ENCODE measurements at places on chromosomes 4 and X.

GRCh38 chr4:184514121-184514988 lies 40.0 kb upstream of the IRF2 start:
- peak; percentile 40 for DNase-seq

GRCh38 chrX:148448686-148449085 lies 51.7 kb upstream of the AFF2 start:
- no peak for DNase-seq

DNA sequence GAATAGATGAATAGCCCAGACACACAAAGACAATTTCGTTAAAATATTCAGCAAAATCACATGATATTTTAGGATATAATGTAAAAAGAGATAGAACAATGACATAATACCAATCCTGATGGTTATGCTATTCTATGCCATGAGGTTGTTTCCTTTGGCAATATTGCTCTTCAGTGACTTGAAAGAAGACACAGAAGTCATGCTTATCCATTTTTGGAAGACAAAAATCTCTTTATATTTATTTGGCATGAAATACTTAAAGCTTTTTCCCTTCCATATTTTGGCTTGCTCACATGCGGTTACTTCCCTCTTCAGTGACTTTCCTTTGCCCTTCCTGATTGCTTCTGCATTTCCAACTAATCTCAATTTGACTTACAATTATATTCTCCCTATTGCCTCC lies 314.8 kb downstream of the IQCM start:
- no peak for DNase-seq

GRCh38 chr4:11470438-11471045 lies 41.8 kb upstream of the HS3ST1 start:
- no peak for DNase-seq

DNA sequence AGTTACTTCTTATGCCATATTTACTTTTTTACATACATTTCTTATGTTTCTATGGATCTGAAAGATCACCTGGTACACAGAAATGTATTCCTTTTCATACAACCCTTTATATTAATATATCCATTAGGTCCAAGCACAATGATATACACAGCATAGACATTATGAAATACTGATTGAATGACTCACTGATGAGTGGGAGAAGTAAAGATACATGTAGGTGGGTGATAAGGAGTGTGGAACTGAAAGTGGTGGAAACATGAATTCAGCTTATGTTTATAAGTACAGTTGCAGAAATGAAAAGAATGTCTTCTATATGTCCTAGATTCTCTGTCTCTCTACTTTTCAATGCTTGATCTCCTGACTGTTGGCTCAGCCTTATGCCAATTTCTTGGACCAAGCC lies 87.9 kb downstream of the YIPF7 start:
- no peak for DNase-seq

DNA sequence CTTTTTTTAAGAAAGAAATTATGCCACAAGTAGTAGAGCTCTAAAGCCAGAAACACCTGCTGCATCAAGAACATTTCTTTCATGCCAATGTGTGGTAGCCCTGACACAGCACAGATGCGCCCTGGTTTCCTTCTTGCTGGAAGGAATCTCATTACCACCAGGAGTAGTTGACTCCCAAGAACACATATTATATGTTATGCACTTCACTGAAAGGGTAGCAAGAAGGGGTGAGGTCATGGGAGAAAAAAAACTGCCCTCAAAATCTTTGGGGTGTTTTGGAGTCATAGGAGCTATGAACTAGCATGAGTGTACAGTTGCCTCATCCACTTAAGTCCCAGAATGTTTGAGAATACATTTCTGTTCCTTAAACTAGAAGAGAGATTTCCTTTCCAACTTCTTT lies 185.8 kb upstream of the C1QTNF7 start:
- no peak for DNase-seq

GRCh38 chr4:143564472-143564871 lies 51.0 kb downstream of the SMARCA5 start:
- DNase-seq, result no peak

DNA sequence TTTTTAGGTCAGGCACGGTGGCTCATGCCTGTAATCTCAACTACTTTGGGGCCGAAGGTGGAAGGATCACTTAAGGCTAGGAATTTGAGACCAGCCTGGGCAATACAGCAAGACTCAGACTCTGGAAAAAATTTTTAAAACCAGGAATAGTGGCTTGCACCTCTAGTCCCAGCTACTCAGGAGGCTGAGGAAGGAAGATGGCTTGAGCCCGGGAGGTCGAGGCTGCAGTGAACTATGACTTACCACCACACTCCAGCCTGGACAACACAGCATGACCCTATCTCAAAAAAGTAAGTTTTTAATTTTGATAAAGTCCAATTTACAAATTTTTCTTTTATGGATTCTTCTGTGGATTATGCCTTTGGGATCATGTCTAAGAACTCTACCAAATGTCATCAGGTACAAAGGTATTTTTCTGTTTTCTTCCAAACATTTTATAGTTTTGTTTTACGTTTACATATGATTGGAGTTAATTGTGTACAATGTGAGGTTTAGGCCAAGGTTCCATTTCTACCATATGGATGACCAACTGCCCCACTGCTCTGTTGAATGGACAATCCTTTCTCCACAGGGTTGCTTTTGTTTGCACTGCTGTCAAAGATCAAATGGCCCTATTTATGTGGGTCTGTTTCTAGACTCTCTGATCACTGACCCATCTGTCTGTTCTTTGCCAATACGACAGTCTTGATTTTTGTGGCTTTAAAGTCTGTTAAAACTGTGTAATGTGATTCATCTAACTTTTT lies 48.2 kb downstream of the CPLX1 start:
- DNase-seq, result no peak

GRCh38 chr4:140343303-140343702 lies 30.1 kb upstream of the SCOC start:
- DNase-seq, result peak; percentile 78

GRCh38 chrX:113384628-113385027 lies 544.0 kb upstream of the AMOT start:
- DNase-seq, result no peak

GRCh38 chr4:81314196-81314896 lies 99.3 kb upstream of the PRKG2 start:
- DNase-seq, result no peak

DNA sequence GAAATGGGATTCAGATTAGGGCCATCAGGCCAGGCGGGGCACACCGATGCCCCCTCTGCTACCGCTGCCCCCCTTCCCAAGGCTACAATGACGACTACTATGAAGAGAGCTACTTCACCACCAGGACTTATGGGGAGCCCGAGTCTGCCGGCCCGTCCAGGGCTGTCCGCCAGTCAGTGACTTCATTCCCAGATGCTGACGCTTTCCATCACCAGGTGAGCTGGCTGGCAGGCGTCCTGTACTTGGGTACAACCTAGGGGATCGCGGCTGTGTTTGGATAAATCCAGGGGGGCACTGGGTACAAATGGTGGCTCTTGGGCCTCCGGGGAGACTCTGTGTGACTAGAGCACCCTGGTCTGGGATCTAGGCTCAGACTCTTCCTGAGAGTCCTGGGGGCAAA lies 1.1 kb downstream of the EMD start:
- DNase-seq, result no peak

GRCh38 chr4:30839583-30840520 lies 119.7 kb downstream of the PCDH7 start:
- no peak for DNase-seq

GRCh38 chr4:11348449-11349088 lies 80.1 kb downstream of the HS3ST1 start:
- DNase-seq, result no peak

DNA sequence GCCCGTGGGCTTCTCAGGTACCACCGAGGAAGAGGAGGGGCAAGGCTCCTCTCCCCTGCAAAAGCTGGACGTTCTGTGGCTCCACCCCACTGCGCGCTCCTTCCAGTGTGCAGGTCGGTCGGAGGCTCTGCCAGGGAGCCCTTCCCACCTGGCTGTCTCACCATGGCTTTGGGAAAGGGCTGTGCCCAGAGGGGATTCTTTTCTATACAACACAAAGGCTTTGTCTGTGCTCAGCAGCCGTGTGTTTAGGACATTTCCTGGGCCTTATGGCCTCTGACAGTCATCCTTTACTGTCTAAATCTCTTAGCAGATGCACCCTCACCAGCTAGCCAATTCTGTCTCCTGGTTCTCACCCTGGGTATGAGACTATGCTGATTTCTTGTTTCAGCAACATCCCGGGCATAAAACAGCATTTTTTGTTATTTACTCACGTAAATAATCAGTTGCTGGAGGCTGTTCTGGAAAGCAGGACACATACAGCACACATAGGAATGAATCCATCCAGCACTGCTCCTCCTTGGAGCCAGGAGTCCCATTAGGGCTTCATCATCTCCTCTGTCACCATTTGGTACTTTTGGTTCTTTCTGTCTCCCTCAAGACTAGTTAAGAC lies 20.4 kb upstream of the ATXN3L start:
- no peak for DNase-seq

DNA sequence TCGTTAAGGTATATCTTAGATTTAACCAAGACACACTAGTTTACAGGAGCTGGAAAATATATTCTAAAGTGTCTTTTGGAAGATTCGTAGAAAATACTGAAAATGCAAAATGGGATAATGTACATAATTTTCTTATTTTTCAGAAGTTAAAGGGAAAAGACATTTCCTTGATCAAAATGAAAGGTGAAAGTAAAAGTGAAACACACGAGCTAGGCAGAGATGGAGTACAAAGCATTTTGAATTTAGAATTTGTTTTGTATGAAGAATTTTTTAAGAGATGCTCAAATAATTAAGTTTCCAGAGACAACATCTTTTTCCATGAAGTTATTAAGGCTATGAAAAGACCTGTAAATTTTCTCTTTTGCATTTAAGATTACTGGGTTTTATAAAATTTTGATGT lies 2192.6 kb upstream of the AGA start:
- no peak for DNase-seq

GRCh38 chr4:14644580-14645282 lies 357.6 kb upstream of the CPEB2 start:
- DNase-seq, result no peak

DNA sequence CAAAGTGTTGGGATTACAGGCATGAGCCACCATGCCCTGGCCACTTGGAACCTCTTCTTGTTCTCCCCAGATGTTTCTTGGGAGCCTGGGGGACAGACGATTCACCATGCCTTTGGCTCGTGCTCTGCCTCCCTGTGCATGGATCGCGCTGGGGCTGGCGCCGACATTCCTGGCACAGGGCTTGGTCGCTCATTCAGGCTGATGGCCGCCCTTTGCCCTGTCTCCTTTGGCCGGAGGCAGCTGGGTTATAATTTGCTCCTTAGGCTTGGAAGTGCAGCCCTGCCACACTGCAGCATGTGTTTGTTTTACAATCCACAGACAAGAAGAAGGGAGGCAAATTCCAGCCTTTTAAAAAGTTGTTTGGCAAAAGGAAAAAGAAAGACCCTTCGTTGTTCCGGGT lies 115.3 kb downstream of the AASDH start:
- DNase-seq, result no peak

- DNase-seq, result no peak
Measured at GRCh38 chr4:53847965-53848364, 216.4 kb downstream of the CHIC2 start.

GRCh38 chrX:41538707-41539106 lies 91.6 kb downstream of the NYX start:
- no peak for DNase-seq

- no peak for DNase-seq
Measured at GRCh38 chr4:27350161-27350560, 489.5 kb downstream of the STIM2 start.

DNA sequence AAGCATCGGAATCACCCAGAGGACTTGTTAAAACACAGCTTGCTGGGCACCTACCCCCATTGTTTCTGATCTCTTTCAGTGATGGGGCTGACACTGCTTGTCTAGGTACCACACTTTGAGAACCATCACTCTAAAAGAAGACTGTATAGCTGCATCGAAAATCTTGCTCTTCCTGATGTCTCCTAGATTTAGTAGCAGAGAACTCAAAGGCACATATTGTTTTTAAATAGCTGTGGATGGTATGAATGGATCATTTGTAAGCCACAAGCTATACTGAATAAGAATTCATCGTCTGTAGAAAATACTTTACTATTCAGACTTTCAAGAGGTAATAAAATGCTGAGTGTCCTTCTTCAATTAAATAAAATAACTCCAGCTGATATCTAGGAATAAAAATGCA lies 405.4 kb downstream of the ANKRD50 start:
- no peak for DNase-seq

DNA sequence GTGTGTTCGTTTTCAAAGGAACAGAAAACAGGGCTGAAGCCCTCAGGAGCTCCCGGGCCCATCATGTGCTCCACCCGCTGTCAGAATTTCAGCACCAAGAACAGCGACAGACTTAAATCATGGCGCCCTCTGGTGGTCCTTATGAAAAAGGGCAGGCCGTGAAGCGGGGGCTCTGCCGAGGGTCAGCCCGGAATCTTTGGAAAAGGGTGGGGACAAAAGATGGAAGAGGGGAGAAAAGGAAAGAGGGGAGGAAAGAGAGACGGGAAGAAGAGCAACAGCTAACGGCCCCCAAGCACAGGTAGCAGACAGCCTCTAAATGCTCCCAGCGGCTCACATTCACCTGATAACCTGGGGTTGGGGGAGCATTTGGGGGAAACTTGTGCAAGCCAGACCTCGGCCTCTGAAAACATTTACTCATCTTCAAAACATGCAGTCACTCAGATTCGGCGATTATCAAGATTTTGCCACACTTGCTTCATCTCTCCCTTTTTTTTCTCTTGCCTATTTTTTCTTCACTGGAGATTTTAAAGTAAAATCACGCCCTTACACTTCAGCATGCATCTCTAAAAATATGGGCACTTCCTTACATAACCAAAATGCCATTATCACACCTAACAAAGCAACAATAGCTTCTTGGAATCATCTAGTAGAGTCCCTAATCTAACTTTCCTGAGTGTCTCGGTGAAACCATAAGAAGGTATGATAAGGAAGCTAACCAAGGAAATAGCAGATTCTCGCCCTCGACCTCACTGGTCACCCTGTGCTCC lies 28.1 kb upstream of the MAN2B2 start:
- peak; percentile 31 for DNase-seq

GRCh38 chr4:123291329-123291728 lies 105.3 kb upstream of the SPRY1 start:
- DNase-seq, result no peak

Data from pancreas (tissue), 10 donors.